ENCODE measurements at places on chromosomes 7 and 10.

- no peak for DNase-seq
Observed at GRCh38 chr10:33704214-33704830, 369.9 kb upstream of the NRP1 start.

GRCh38 chr10:98832738-98833137 is 386.0 kb upstream of the HPS1 start:
- no peak for DNase-seq

DNA sequence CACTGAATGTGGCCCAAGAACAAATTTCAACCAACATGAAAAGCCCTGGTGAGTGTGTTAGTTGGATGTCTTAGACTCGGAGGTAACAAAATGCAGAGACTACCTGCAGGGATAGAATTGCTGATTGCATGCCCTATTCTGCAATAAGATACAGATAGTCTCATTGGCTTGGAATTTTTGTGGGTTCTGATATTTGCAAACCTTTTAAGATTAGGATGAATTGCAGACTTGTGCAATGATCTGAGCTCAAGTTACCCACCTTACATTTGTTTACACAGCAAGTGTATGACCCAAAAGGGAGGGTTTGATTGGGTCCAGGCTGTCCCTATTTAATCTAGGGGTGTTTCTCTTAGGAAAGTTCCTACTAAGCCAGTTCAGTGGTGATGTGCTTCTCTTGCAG is 45.4 kb downstream of the GPR37 start:
- no peak for DNase-seq

GRCh38 chr10:129105266-129105665 is 361.8 kb upstream of the MGMT start:
- no peak for DNase-seq

- DNase-seq, result peak; percentile 61
Observed at GRCh38 chr7:150826061-150826849, 25.7 kb downstream of the TMEM176A start.

GRCh38 chr7:1611708-1612241 is 41.9 kb upstream of the PSMG3 start:
- DNase-seq, result no peak

GRCh38 chr10:72435570-72435969 is 80.9 kb upstream of the DNAJB12 start:
- DNase-seq, result no peak

DNA sequence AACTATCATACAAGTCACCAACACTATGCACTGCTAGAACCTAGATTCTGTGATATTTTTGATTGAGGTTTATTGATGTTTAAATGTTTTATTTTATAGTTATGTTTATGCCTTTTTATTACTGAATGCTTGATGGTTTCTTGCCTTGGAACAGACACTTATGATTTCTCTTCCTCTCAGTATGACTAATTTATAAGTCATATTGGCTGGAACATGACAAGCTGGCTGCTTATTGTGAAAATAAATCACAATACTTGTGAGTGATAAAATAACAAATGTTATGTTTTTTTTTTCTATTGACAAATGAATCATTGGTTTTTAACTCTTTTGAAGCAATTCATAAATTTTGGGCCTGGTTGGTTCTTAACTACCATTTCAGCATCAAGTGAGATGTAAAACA is 142.0 kb upstream of the MALRD1 start:
- no peak for DNase-seq

DNA sequence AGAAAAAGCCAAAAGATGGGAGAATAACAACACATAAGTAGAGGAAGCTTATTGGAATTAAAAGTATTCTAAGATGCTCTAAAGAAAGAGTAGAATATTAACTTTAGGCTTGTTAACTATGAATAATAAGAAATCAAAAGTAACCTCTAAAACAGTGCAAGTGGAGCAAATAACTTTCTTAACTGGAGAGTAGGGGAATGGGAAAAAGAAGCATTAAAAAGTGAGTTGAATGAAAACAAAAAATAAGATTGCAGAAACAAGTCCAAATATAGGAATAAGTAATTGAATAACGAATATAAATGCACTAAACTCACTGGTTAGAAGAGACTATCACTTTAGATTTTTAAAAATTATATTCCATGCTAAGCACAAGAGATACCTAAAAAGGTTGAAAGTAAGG is 63.9 kb downstream of the HECTD2 start:
- DNase-seq, result no peak

- no peak for DNase-seq
Observed at GRCh38 chr10:76122056-76122455, 690.6 kb downstream of the LRMDA start.

DNA sequence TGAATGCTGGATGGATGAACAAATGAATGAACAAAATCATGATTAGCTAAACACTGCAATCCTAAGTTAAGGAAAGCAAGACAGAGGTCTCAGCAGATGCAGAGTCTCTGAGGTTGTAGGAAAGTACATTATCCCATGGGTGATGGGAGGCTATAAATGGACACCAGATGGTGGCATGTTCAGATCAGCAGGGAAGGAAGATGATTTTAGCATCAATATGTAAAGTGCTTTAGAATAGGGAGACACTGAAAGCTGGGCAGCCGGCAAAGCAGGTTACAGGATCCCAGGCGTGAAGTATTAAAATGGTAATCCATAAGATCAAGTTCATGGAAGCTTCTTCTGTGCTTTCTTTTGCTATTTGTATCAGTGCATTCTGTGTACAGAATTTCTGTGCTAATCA is 7.9 kb upstream of the RAPGEF5 start:
- no peak for DNase-seq

Data from left cardiac atrium (tissue), 4 donors.